EL (cell line): ENCODE measurements at places on chromosomes 3 and 15.

GRCh38 chr3:41819236-41819635 is 142.7 kb downstream of the ULK4 start:
- no peak for DNase-seq

DNA sequence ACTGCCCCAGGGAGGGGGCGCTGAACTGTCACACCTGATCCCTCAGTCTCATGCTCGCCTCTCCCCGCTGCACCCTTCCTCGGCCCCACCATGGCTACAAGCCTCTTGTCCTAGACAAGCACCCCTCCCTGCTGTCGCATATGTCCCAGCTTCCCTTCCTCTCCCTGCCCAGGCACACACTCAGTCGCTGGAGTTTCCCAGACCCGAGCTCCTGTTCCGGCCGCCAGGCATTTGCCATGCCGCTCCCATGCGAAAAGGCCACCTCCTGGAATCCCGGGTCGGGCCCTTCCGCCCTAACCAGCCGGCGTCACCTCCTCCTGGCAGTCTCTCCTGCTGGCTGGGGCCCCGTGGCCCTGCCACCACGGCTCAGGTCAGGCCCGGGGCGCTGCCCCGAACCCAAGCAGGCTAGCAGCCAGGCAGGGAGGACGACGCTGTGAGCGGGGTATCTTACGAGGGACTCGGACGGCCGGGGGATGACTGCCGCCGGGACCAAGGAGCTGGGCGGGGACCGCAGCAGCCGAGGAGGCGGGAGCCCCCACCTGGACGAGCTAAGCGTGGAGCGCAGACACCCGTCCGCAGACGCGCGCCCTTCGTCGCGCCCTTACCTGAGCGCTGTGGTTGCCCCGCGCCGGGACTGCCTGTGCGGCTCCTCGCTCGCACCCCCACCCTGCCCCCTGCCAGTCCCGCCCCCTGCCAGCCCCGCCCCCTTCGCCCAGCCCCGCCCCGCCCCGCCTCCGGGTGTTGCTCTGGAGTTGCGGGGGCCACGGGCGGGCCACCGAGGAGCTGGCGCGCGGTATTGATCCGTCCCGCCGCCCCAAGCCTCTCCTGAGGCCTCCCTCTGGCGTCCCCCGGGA is at the start of gene ALS2CL:
Gene ALS2CL, minus strand, starts transcription at position 642 of the 854 bp plus-strand sequence. CDS start 4,239 bp downstream, outside the sequence.
- DNase-seq = peak; percentile 49

DNA sequence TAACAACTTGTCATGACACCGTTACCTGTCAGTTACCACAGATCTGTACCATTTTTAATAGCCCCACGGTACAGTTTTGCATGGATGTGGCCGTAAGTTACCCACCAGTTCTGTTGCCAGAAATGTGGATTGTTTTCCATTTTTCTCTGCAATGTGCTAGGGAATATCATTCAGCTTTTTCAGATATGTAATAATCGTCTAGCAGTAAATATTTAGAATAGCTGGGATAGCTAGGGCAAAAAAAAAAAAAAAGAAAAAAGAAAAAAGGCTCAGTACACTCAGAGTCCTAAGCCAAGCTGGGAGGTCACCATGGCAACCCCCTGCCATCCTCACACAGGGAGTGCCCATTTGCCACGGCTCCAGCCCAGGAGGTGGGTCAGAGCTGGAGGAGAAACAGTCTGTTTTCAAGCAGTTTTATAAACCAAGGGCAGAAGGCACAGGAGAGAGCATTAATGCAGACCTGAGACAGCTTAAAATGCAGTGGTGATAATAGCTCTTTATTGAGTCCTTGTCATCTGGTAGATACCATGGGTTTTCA is 25.2 kb downstream of the PAQR5 start:
- no peak for DNase-seq

DNA sequence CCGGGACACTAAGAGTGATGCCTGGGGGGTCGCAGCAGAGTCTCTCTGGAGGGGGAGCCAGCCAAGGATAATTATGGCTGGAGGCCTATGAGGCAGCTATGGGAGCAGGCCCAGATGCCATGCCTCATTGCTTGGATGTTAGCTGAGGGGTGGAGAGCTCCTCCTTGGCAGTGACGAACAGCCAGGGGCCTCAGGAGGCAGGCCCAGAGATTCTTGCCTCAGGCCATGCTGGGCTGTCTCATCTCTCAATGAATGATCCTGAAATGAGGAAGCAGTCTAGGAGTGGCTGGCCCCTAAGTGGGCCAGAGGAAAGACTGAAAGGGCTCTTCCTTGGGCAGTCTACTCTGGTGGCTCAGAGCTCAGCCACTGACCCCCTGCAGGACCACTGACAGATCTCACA is 21.3 kb downstream of the KIF9 start:
- peak; percentile 73 for DNase-seq

- no peak for DNase-seq
Observed at GRCh38 chr3:181725830-181726229, 14.1 kb downstream of the SOX2 start.

DNA sequence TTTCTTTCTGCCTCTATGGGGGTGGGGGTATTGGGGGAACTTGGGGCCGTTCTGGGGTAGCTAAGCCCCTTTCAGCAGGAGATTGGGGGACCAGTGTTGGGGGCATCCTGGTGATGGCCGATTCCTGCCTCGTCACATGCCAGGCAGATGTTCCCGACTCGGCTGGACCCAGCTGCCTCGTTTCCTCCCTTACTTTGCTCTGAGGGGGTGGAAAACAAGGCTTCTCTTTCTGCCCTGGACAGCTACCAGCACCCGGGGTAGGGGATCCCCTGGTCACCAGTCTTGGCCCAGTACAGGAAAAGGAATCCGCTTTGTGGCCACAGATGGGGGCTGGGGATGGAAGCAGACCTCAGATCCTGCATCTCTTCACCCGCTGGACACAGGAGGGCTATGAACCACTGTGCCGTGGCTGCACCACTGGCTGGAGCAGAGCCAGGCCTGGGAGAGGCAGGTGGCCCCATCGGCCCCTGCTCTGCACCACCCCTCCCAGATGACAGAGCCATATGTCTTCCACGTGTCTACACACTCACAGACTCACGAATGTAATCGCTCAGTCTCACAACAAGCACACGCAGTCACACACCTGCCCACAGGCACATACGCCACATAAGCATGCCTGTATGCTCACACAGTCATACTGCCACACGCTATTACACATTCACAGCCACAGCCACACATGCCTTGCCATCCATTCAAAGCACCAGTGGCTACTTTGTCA is 12.4 kb downstream of the SNX33 start:
- DNase-seq = peak; percentile 13

- DNase-seq = peak; percentile 59
Observed at GRCh38 chr3:108036984-108037741, 53.7 kb downstream of the CD47 start.

- DNase-seq = peak; percentile 74
Observed at GRCh38 chr15:80514071-80514780, 110.0 kb downstream of the ARNT2 start.

GRCh38 chr3:130341388-130341787 is 4.1 kb upstream of the COL6A5 start:
- no peak for DNase-seq

DNA sequence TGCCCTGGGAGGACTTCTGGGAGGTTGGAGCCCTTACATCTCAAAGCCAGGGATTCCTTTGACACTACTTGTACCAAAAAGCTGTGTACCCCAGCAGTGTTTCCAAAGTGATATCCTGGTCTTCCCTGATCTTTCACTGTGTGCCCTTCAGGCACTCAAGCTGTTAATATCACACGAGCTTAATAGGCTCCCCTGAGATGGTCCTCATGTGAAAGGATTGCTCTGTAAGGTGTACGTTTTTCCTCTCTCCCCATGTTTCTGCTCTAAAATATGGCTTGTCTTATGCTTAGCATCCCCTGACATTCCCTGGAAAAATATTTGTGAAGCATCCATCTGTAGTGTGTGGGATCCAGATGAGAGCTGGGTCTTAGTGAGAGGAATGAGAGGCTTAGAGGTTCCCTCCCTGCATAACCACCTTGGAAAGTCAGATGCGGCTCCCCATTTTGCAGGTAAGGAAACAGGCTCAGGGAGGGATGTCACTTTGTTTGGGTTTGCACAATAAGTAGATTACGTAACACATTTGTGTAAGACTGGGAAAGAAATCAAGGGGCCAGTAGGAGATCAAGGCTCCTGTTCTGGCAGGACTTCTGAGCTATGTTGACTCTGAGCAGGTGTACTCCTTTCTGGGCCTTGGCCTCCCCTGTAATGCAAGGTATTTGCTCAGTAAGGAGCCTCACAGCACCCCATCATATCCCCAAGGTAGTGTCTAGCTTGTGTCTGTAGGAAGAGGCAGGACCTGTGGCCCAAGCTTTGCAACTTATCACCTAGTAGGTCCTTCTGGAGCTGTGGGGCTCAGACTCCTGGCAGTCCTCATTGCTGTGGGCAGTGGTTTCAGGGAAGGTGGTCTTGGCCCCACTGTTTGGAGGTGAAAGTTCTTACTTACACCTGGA is 667 bp upstream of the ACOX2 start:
- no peak for DNase-seq

- no peak for DNase-seq
Observed at GRCh38 chr3:42511201-42511600, 8.8 kb downstream of the VIPR1 start.

GRCh38 chr15:55255714-55256113 is 33.9 kb downstream of the RAB27A start:
- no peak for DNase-seq

GRCh38 chr3:150342896-150343467 is 65.1 kb upstream of the TSC22D2 start:
- no peak for DNase-seq

GRCh38 chr3:60240492-60240891 is 1010.8 kb downstream of the FHIT start:
- DNase-seq = no peak

- DNase-seq = no peak
Observed at GRCh38 chr3:171465763-171466162, 5.6 kb upstream of the TNIK start.

DNA sequence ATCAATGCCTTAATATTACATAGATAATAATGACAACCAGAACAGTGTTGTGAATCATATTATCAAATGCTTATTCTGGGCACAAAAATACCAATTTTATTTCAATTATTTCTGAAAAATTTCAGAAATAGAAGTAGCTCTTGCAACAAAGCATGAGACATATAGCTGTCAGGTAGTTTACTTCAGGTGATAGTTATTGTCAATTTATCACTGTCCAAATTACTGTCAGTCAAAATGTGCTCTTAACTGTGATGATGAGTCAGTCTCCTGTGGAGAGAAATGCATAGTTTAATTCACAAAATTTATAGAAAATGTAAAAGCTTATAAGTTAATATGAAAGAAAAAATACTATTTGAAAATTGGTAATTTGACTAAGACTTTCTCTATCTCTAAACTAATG is 1078.4 kb upstream of the GBE1 start:
- no peak for DNase-seq

DNA sequence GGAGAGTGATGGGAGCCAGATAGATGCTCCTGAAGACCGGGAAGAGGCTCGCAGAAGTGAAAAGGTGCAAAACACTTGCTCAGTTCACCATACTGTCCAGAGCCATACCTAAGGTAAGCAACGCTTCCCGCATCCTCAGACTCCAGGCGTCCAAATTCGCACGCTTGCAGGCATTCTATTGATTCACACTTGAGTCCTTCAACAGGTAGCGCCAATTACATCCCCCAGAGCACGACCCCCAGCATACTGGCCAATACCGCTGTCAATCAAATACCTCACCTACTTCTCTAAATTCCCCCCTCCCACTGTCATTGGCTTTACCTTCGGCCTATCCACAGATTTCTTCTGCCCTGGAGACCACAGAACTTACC is 361 bp upstream of the STXBP5L start:
- no peak for DNase-seq

- DNase-seq = no peak
Observed at GRCh38 chr3:54366007-54366750, 243.8 kb downstream of the CACNA2D3 start.

- DNase-seq = no peak
Observed at GRCh38 chr3:195256639-195257453, 14.1 kb downstream of the XXYLT1 start.

GRCh38 chr3:149388001-149388440 is 10.6 kb upstream of the TM4SF1 start:
- peak; percentile 90 for DNase-seq
